ENCODE measurements at places on chromosomes 11 and 22.

DNA sequence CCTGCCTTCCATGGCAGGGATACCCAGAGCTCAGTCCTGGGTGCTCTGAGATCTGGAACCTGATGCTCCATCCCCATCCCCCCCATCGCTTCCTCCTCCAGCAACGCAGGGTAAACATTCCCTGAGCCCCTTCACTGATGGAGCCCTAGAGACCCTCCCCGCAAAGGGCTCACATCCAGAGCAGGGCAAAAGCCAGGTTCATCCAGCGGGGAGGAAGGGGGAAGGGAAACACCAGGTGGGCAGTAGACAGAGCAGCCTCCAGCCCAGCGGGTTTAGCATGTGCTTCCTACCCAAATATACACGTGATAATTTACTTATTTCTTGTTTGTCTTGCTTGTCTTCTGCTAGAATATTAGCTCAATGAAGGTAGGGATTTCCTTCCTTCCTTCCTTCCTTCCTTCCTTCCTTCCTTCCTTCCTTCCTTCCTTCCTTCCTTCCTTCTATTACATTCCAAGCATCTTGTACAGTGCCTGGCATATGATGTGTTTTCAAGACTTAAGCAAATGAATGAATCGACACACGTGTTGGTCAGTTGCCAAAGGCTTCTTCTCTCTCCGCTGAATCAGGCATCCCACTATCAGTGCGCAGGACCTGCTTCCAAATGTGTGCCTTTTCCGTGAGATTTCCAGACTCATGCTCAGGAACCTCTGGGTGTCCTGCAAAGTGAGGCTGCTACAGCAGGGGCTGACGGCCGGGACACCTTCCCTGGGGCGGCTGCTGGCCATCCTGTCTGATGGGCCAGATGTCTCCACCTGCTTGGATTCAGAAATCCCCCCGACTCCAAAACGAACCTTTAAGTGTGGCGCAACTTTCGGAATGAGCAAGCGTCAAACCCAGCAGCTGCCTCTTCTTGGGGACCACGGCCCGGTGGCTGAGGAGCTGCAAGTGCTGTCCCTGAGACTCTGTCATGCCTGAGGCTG, 955.1 kb downstream of the BRD1 start:
- H3K27me3 ChIP-seq = peaks cover 30% of the 10 kb centered on the region
- H3K27ac ChIP-seq = no peak overlapping the region
- no peaks in the 10 kb centered on the region for H3K4me1 ChIP-seq
- H3K36me3 ChIP-seq = no peaks in the 10 kb centered on the region

DNA sequence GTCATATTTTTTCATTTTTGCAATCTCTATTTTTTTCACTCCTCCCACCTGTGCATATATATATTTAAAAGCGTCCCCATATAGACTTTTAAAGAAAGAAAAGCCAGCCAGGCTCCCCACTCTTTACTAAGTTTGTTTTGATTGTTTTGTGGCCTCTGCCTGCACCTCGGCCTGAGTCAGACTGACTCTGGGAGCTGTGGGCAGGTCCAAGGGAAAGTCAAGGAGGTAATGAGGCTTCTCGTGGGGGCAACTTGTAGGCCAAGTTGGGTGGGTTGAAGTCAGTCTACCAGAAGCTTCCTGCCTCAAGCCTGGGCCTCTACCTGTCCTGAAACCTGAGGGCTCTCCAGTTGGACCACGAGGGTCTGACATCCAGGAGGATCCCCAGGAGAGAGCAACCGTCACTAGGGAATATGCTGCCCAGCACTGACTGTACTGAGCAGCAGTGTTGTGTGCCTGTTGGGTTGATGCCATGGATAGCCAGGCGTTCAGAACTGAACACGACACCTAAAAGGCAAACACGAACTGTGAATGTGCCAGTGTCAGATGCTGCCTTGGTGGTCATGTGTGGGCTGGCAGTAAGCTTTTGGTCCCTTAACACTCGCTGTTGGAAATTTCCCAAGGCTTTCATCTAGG, 58.8 kb downstream of the BMAL1 start:
- no peaks in the 10 kb centered on the region for H3K4me1 ChIP-seq
- H3K36me3 ChIP-seq = no peaks in the 10 kb centered on the region
- no peaks in the 10 kb centered on the region for H3K27me3 ChIP-seq
- H3K27ac ChIP-seq = no peak overlapping the region
- DNase-seq = no peak

DNA sequence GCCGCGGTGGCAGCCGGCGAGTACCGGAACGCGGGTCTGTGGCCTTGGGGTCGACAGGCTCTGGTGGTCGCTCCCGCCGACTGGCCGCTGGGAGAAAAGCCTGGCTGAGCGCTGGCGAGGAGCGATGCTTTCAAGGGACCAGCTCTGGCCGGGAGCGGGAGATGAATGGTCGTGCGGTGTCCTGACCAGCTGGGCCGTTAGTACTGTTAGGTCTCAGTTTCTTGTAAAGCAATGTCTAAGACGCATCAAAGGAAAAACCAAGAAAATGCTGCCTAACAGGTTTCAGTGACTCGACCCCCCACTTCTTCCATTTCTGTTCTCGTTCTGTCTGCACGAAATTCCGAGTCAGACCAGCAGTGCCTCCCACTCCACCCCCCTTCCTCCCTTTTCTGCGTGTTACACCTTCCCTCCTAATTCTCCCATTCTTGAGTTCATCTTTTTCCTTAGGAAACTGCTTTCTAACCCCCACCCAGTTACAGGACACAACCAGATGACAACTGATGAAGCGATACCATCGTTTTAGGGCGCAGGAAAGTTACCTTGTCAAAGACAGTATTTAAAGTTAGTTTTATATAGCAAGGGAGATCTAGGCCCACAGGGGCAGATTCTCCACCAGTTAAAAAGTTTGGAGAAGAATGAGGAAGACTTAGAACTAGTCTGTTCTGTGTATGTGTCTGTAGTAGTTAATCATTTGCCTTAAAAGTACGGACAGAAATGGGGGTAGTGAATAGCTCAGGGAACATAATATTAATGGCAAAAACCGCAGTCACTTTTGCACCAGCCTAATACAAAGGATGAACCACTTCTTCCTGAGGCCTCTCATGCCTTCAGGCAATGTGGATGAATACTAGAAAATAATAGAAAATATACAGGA, 1.0 kb downstream of the CUL5 start:
- no peaks in the 10 kb centered on the region for H3K27me3 ChIP-seq
- peaks cover 23% of the 10 kb centered on the region for H3K4me1 ChIP-seq

GRCh38 chr11:34040571-34040970, 11.0 kb upstream of the CAPRIN1 start:
- H3K27me3 ChIP-seq = no peaks in the 10 kb centered on the region
- H3K4me3 ChIP-seq = no peak overlapping the region
- no peak overlapping the region for H3K27ac ChIP-seq
- H3K36me3 ChIP-seq = no peaks in the 10 kb centered on the region
- no peaks in the 10 kb centered on the region for H3K4me1 ChIP-seq

DNA sequence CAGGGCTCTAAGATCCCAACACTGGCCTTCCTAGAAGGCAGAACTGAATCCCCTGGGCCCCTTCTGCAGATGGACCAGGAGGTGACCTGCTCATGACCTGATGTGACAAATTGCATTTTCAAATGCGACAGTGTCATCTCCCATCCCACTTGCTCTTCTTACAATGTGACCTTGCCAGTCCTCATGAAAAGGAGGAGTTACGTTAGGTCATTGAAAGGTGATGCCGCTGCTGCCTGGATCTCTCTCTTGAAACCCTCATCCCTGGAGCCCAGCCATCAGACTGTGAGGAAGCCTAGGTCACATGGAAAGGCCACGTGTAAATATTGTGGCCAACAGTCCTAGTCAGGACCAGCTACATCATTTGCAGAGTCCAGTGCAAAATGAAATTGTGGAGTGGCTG, 5.7 kb upstream of the C1QTNF4 start:
- H3K4me1 ChIP-seq = no peaks in the 10 kb centered on the region
- H3K27me3 ChIP-seq = peaks cover 18% of the 10 kb centered on the region
- H3K4me3 ChIP-seq = no peak overlapping the region
- no peak for DNase-seq
- no peak overlapping the region for H3K27ac ChIP-seq

GRCh38 chr11:99240192-99241030, 219.7 kb downstream of the CNTN5 start:
- H3K4me1 ChIP-seq = no peaks in the 10 kb centered on the region
- no peak overlapping the region for H3K4me3 ChIP-seq
- no peak for DNase-seq
- no peak overlapping the region for H3K27ac ChIP-seq
- H3K27me3 ChIP-seq = no peaks in the 10 kb centered on the region

DNA sequence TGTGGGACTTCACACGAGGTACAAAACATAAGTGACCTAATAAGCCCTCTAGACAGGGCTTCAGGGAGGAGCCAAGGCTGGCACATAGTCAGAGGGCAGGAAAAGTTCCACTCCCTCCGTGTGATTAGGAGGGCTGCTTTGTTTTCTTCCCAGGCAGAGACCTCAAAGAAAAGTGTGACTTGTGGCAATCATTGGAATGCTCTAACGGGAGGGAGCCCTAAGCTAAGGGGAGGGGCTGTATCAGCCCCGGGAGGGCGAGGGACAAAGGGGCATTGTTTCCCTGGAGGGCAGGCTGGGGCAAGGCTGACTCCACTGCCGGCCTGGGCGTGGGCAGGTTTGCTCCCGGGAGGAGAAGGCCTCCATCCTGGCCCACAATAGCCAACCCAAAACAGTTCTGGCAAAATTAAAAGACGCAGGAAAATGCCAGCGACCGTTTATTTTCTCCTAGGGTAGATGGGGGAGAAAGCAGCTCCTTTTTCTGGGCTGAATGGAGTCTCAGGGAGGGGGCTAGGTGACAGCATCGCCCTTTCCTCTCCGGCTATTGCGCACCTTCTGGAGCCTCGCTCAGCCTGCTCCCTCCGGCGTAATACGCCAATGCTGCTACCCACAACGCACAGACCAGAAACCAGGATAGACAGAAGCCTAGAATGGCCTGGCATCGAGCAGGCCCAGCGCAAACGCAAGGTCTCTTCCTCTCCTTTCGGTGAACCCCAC, 60.2 kb downstream of the ENDOD1 start:
- H3K27me3 ChIP-seq = peaks cover 17% of the 10 kb centered on the region
- H3K27ac ChIP-seq = no peak overlapping the region
- peaks cover 11% of the 10 kb centered on the region for H3K4me1 ChIP-seq
- H3K36me3 ChIP-seq = no peaks in the 10 kb centered on the region
- no peak overlapping the region for H3K4me3 ChIP-seq

- peaks cover 2% of the 10 kb centered on the region for H3K36me3 ChIP-seq
- H3K4me1 ChIP-seq = peaks cover 25% of the 10 kb centered on the region
- H3K27me3 ChIP-seq = no peaks in the 10 kb centered on the region
- no peak overlapping the region for H3K4me3 ChIP-seq
Observed at GRCh38 chr11:57322256-57323166, 2.2 kb downstream of the TNKS1BP1 start.

- no peak for DNase-seq
- H3K27ac ChIP-seq = no peak overlapping the region
- no peaks in the 10 kb centered on the region for H3K36me3 ChIP-seq
- no peak overlapping the region for H3K4me3 ChIP-seq
- no peaks in the 10 kb centered on the region for H3K4me1 ChIP-seq
Observed at GRCh38 chr11:35892166-35892565, 51.7 kb upstream of the LDLRAD3 start.

GRCh38 chr11:69965821-69966582, 112.1 kb upstream of the ANO1 start:
- H3K36me3 ChIP-seq = no peaks in the 10 kb centered on the region
- no peak overlapping the region for H3K27ac ChIP-seq
- H3K27me3 ChIP-seq = peaks cover 27% of the 10 kb centered on the region
- no peak for DNase-seq

DNA sequence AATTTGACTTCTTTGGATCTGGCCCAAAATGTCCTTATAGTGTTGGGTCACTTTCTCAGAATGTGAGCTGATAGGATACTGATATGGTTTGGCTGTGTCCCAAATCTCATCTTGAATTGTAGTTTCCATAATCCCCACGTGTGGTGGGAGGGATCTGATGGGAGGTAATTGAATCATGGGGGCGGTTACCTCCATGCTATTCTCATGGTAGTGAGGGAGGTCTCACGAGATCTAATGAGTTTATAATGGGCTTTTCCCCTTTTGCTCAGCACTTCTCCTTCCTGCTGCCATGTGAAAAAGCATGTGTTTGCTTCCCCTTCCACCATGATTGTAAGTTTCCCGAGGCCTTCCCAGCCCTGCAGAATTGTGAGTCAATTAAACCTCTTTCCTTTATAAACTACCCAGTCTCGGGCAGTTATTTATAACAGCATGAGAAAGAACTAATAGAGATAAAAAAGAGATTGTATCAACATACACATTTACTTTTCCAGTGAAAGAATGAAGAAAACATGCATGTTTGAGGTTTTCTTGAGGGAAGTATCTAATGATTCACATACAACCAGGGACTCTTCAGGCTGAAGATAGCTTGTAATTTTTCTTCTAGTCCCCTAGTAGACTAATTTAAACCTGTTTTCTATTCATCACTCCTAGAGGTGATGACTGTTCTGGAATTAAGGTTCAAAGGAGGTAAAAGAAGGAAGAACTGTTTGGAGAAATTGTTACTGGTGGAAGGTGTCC, 17.3 kb upstream of the CSTF3 start:
- no peak overlapping the region for H3K27ac ChIP-seq
- DNase-seq = no peak
- no peaks in the 10 kb centered on the region for H3K27me3 ChIP-seq
- H3K4me1 ChIP-seq = no peaks in the 10 kb centered on the region
- no peaks in the 10 kb centered on the region for H3K36me3 ChIP-seq

DNA sequence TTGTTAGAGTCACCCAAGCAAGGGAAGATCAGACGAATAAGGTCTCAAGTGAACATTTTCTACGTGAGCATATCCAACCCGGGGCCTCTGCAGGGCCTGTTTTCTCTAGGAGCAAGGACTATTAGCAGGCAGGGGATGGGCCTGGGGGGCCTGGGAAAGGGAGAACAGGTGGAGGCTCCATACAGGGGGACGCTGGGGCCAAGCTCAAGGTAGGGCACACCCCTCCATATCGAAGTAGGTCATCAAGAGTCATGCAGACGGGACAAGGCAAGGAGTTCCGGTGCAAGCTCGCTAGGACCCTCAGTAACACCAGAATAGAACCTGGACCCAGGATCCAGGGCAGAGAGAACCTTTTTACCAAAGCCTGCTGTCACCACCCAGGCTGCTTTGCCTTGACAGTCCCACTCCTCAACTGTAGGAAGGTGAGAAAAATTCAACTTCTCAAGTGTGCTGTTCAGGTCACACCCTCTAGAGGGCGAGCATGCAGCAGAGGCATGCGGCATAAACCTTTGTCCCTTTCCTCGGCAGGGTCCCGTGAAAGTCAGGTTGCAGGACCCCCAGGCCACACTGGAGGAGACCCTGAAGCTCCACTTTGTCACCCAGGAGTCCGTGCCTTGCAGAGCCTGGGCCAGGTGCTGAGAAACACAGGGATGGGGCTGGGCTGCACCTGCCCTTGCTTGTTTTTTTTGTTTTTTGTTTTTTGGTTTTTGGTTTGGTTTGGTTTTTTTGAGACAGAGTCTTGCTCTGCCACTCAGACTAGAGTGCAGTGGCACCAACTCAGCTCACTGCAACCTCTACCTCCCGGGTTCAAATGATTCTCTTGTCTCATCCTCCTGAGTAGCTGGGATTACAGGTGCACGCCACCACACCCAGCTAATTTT, 8.6 kb upstream of the APOBEC3B start:
- H3K4me1 ChIP-seq = no peaks in the 10 kb centered on the region
- no peak overlapping the region for H3K4me3 ChIP-seq
- H3K27me3 ChIP-seq = peaks cover 54% of the 10 kb centered on the region
- no peak overlapping the region for H3K27ac ChIP-seq
- H3K36me3 ChIP-seq = no peaks in the 10 kb centered on the region
- DNase-seq = peak; percentile 54

Data from T-cell (primary cell).